ENCODE measurements at places on chromosomes 3 and 15.

DNA sequence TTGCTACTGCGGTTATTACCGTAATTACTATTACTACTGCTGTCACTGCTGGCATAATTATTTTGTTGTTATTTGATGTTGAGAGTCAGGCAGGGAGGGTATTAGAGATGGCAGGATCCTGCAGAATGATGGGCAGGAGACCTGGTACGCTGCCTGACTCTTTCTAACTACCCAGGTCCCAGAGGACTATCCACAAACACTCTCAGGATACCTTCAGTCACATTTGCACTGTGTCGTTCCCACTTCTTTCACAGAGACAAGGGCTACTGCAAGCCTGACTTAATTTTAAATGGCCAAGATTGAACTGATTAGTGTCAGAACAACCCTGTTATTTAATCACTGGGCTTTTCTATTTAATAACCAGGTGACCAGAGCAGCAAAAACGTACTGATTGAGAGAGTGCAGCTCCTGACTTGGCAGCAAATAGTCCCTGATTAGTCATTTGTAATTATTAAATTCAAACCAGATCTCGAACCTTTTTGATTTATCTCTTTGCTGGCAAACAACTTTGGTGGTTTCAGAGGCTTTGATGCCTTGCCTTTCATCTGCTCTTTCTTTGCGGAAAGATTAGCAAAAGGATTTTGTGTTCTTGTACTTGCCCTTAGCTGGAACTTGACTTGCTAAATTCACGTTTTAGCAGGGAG lies 88.8 kb upstream of the ARHGEF3 start:
- DNase-seq = no peak

- no peak for DNase-seq
These were observed 135.6 kb downstream of the ALCAM start for GRCh38 chr3:105502333-105502732.

- DNase-seq = no peak
These were observed 76.8 kb upstream of the SOX14 start for GRCh38 chr3:137687181-137687879.

DNA sequence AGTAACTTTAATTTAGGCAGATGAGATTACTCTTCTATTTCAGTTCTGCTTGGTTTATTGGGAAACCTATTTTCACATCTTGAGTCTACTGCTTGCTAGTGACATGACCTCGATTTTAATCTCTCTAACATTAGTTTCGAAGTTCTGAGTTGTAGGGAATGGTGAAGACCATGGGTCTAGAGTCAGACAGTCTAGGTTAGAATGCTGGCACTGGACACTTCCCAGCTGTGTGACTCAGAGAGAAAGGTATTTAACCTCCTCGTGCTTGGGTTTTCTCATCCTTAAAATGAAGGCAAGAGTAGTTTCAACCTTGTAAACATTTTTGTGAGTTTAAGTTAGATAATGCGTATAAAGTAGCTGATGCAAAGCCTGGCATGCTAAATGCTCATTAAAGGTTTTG lies 422.1 kb downstream of the GRM7 start:
- DNase-seq = no peak

DNA sequence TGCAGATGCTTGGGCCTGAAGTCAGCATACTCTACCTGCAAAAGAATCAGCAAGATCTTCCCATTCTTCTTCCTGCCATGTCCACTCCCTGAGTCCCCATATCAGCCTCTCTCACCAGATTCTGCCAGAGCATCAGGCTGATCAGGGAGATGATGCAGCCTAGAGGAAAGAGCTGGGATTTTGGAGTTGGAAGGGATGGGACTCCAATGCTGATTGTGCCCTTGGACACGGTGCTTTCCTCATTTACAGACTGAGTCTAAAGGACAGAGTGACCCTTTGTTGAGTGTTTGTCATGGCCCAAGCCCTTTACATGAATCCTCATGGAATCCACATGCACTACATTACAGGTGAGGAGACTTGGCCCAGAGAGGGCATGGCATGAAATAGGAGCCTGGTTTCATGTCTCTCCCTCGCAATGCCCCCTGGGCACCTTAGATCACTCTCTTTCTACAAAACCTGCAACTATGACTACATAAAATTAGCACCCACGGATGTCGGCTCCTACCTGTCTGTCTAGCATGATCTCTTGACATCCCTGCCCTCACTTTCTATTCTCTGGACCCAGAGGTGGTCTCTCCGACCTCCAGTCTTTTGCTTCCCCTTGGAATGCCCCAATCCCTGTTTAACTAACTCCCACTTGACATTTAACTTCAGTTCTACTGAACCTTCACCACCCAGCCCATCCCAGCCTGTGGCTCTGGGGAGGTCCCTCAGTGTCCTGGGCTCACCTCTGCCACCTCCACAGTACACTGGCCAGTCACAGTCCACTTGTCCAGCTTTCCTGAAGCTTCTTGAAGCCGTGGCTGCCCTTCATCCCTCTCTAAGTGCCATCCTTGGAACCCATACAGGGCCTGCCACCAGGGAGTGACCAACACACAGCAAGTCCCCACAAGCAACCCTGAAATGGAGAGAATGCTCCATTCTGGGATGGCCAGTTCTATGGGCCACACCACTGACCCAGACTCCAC lies 173.5 kb downstream of the ABHD5 start:
- DNase-seq = no peak

GRCh38 chr15:66488525-66488924 lies 9.0 kb downstream of the SNAPC5 start:
- DNase-seq = no peak

DNA sequence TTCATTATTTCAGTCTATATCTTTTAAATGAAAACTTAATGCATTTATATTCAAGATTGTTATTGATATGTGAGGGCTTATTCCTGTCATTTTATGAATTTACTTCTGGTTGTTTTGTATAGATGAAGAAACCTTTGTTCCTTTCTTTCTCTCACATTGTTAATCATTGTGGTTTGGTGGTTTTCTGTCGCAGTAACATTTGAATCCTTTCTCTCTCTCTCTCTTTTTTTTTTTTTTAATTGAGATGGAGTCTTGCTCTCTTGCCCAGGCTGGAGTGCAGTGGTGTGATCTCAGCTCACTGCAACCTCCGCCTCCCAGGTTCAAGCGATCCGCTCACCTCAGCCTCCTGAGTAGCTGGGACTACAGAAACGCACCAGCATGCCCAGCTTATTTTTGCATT lies 22.1 kb downstream of the AGBL1 start:
- no peak for DNase-seq

DNA sequence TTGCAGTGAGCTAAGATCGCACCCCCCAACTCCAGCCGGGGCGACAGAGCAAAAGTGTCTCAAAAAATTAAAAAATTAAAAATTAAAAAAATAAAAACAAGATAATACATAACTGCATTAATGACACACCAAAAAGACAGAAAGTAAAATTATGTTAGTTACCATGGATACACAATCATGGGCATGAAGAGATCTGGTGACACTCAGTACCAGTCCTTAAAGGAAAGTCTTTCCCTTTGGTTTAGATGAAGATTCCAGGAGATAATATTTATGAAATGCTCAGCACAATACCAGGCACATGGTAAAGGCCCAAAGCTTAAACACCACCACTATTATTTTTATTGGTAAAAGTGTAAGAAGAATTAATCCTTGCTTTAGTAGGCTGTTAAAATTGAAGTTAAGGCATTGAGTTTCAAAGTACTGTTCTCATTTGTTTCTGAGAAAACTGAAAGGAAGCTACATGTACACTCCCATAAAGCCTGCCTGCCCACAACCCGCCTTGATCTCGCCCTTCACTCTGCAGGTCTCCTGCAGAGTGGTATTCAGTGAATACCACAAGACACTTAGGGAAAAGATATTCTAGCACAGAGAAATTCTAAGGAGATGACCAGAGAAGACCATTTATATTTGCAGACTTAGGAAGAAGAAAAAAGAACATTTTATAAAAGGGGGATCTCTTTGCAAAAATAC lies 52.3 kb downstream of the SUCLG2 start:
- DNase-seq = no peak

DNA sequence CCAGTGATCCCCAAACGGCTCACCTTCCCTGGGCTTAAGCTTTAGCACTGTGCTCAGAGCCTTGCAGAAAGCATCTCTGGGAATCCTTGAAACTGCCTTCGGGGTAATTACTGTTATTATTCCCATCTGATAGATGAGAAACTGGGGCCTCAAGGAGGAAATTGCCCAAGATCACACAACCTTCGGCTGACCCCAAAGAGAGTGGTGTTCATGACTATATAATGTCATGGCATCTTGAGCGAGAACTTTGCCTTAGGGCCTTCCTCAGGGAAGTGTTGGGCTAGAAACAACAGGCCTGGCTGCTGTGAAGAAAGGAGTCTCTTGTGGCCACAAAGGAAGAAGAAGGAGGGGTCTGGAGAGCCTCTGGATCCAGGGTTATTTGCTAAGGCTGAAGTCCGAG lies 388.7 kb upstream of the CFAP20DC start:
- no peak for DNase-seq
